ENCODE measurements at places on chromosomes 5 and 9. TPM values are rescaled to one million over a fixed set of nuclear protein-coding genes. Genes with fewer than 3 reads are reported as not detected.

The PCDHGA1 gene
- 4.6 TPM for total RNA-seq

The CBY3 gene
- not detected for total RNA-seq

The PCDHGB6 gene
- 11.9 TPM for total RNA-seq

The COL23A1 gene
- 16.5 TPM for total RNA-seq

- no peak for DNase-seq
These were observed 103.9 kb upstream of the DMRT1 start for GRCh38 chr9:737400-738120.

DNA sequence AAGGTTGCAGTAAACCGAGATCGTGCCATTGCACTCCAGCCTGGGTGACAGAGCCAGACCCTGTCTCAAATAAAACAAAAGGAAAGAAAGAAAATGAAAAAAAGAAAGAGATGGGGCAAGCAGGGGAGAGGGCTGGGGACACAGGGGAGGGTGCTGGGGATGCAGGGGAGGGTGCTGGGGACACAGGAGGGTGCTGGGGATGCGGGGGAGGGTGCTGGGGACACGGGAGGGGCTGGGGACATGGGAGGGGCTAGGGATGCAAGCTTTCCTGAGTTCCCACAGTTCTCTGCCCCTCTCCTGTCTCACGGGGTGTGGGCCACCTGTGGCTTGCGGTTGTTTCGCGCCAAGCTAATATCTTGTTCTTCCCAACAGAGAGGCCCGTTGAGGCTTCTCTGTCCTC, 7.2 kb downstream of the PDCD6 start:
- DNase-seq, result no peak
